ENCODE measurements at places on chromosomes 5 and 9.

DNA sequence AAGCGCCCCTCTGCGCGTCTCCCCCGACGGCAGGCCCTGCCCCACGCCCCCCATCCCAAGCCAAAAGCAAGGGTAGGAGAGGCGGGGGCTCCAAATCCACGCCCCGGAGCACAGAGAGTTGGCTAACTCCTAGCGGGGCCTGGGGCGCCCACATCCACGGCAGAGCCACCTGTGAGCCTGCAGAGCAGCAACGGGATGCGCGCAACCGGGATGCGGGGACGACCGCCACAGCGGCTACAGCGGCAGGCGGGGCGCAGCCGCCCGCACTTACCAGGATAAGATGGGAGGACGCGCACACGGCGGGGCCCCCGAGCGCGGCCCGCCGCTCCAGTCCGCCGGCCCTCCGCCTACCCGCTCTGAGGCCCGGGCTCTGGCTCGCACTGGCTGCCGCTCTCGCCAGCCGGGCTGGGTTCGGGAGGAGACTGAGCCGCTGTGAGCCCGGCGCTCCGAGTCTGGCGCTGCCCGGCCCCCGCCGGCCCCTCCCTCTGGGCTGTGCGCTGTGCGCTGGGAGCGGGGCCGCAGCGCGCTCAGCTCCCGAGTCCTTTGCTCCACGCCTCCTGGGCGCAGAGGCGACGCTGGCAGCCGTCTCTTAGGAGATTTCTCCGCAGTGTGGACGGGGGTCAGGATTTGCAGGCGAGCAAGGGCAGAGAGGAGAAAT, at the start of gene SLC24A2:
Gene SLC24A2, minus strand, starts transcription at position 424 of the 658 bp plus-strand sequence.
- DNase-seq: no peak

DNA sequence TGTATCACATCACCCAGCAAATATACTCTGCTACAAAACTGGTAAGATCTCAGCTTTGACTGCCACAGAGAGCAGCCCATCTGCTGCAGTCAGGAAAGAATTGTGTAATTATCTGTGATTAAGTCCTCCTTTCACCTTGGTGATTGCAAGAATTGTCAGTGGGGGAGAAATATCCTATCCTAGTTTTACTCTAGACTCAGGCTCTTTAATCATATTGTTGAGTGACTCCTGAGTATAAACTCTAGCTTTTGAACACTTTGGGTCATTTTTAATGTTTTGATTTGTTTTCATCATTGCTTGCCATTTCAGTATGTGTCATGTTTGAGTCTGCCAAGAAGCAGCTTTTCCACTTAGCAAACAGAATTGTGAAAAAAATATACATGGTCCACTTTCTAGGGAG, 32.1 kb downstream of the VCAN start:
- DNase-seq: no peak

- no peak for DNase-seq
These were observed 362.9 kb downstream of the ARRDC3 start for GRCh38 chr5:91020065-91020800.

- no peak for DNase-seq
These were observed at the start of gene HSD17B3 for GRCh38 chr9:96302021-96302420. Gene HSD17B3, minus strand, starts transcription at chr9:96302176. Its CDS starts 72 bp downstream, at chr9:96302104.

DNA sequence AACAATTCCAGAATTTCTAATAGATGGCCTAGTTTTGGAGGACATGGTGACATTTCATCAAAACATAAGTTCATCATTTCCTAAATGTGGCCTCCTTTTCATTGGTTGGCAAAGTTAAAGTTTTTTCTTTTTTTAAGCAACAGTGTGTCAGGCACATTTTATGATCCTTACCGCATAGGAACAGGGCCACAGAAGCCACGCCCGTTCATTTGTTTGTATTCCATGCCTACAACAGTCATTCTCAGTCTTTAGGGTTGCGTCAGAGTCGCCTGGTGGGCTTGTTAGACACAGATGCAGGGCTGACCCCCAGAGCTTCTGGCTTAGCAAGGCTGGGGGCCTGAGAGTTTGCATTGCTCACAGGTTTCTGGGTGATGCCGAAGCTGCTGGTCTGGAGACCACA, 130.2 kb downstream of the HSD17B3 start:
- DNase-seq: no peak

GRCh38 chr9:93108291-93109041, 12.4 kb downstream of the CARD19 start:
- peak; percentile 20 for DNase-seq

DNA sequence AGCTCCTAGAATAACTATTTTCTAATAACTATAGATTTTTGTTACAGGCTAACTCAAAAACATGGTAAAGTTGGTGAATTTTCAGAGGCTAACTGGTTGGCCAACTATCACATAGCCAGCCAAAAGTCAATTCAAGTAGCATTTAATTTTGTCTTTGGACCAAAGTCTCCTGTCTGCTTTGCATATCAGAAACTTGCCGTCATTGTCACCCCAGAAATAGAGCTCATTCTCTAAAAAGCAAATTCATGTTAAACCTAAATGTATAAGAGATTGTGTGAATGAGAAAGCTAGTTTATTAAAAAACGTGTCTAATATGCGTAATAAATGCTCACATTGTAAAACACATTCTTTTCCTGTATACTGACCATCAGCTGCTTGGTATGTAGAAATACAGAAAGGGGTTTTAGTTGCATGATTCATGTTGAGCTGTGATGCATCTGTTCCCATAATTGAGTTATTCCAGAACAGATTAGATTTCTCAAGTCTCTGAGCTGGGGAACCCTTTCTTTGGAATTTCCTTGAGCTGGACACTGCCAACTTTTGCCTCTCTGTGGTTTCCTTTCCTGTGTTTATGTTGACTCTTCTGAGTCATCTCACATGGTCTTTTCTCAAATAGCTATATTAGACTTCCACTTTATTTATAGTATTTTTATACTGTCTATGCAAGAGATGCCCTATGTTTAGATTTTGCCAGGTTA, 7.3 kb downstream of the SRFBP1 start:
- DNase-seq: no peak

- DNase-seq: no peak
These were observed 134.8 kb upstream of the RGMB start for GRCh38 chr5:98638701-98639100.

GRCh38 chr5:14552017-14552416, 29.6 kb upstream of the OTULINL start:
- no peak for DNase-seq

DNA sequence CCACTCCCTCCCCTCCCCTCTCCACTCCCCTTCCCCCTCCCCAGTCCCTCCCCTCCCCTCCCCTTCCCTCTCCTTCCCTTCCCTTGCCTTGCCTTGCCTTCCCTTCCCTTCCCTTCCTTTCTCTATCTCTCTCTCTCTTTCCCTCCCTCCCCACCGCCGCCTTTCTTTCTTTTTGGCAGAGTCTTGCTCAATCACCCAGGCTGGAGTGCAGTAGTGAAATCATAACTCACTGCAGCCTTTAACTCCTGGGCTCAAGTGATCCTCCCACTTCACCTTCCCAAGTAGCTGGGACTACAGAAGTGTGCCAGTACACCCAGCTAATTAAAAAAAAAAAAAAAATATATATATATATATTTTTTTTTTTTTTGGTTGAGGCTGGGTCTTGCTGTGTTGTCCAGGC, 45.5 kb downstream of the IL31RA start:
- no peak for DNase-seq

GRCh38 chr5:97545886-97546535, 363.0 kb upstream of the RIOK2 start:
- DNase-seq: no peak

- DNase-seq: no peak
These were observed 25.4 kb downstream of the DAB2 start for GRCh38 chr5:39399135-39400036.

DNA sequence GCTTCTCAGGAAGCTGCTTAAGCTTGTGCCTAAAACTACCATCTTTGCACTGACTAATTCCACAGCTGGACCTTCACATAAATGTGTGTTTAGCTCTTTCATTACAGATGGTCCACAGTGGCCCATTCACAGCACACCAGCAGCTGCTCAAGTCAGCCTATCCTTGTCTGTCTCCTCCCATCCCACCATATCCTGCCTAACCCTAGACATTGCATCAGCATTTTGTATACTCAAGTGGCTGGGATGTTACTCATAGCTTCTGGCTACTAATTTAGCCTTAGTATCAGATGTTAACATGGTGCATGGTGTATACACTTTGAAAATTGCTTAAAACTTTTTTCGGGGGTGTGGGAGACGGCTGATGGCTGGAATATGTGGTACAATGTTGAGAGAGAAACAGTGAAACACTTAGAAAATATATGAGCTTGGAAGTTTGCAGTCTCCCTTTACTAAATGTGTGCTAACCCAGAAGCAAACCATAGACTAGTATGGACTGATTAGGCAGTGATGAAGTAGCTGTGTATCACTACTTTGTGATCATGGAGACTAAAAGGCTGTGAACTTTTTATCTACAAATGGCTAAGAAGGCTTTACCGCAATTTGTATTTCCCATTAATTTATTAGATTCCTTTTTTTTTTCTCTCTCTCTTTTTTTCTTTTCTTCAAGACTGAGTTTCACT, 83.1 kb downstream of the JMY start:
- DNase-seq: no peak

DNA sequence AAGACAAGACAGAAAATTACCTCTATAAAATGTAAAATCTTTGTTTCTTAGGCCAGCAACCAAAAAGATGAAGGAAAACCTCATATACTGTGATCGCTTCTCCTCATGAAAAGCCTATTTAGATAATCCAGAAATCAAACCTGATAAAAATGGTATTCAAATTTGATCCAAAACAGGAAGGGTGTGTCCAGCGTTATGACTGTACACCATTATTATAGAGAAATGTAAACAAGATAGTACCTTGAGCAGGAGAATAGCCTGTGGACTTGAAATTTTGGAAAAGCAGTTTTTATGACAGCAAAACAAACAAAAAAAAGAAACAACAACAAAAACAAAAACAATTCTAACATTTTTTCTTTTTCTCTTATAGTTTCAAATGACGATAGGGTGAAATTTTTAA, 1382.8 kb upstream of the CDH9 start:
- no peak for DNase-seq

DNA sequence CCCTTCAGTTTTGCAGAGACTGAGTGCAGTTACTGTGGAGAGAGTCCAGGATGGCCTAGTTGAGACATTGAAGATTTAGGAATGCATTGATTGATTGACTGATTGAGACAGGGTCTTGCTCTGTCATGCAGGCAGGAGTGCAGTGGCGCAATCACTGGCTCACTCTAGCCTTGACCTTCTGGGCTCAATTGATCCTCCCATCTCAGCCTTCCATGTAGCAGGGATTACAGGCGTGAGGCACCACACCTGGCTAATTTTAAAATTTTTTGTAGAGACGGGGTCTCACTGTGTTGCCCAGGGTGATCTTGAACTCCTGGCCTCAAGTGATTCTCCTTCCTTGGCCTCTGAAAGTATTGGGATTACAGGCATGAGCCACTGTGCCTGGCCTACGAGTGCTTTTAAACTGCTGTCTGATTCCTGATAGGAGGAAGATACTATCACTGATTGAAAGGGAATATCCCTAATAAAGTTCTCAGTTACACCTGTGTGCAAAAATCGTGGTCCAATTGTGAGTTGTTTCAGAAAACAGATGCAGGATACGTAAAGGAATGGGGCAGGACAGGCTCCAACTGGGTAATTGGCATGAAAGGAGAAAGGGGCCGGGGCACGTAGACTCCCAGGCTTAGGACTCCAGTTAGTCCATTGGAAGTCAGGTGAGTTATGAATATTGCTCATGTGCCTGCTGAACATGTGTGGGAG, 87.5 kb downstream of the KDM4C start:
- no peak for DNase-seq

GRCh38 chr5:141701360-141702119, 19.5 kb upstream of the ARAP3 start:
- no peak for DNase-seq

GRCh38 chr5:102561894-102562760, 63.3 kb upstream of the SLCO6A1 start:
- no peak for DNase-seq

DNA sequence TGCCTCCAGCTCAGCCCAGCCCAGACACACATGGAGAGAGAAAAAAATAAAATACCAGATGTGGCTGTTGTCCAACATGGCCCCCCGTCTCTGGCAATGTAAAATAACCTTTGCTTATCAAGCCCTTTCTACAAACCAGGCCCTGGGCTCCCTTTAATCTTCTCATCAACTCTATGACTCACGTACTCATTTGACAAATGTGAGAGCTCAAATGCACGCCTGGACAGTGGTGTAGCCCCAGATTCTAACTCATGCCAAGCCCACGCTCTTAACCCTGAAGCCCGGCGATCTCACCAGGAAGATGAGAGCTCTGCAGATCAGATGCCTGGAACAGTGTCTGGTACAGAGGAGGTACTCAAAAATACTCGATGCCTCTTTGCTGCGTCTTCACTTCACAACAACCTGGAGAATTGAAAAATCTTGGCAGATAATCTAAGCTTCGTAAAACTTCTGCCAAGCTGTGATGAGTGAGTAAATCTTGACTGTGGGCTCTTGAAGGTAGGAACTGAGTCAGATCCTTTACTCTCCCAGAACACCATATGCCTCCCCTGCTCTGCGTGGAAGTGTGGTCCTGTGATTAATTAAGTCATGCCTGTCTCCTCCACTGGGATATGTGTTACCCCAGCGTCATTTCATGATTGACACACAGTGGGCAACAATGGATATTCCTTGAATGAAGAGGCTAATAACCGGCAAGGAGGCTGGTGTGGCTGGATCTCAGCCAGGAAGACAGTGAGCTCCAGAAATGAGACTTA, 102.0 kb upstream of the FSTL4 start:
- no peak for DNase-seq

DNA sequence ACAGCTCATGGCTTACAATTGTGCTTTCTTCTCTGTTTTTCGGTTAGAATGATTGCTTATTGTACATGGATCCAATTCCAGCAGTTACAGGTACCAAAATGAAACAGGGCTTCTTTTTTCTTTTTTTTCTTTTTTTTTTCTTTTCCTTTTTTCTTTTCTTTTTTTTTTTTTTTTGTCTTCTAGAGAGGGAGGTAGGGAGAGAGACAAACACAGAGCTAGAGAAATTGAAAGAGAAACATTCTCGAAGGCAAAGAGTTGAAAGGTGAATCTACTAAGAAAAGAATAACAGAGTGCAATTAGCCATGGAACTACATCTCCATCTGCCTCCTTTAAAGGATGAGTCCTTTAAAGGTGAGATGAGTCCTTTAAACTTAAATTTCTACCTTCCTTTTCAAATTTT, 1.0 kb upstream of the EDIL3 start:
- no peak for DNase-seq

Data from activated CD4-positive, CD25-positive, alpha-beta regulatory T cell (primary cell).